ENCODE measurements at places on chromosomes 4 and X.

DNA sequence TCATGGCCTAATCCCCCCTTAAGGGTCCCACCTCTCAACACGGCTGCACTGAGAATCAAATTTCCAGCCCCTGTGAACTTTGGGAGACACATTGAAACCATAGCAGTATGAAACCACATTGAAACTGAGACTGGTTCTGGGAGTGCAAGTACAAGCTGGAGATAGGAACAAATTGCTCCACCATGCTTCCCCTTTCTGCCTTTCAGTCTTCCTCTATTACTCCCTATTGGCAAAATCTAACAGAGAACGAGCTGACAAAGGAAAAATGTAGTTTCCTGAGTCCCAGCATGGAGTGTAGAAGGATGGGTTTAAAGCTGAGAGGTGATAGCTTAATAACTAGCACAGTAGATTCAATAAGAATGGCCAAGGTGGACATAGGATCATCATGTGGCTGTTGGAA lies 161.7 kb upstream of the RPL34 start:
- DNase-seq = no peak

DNA sequence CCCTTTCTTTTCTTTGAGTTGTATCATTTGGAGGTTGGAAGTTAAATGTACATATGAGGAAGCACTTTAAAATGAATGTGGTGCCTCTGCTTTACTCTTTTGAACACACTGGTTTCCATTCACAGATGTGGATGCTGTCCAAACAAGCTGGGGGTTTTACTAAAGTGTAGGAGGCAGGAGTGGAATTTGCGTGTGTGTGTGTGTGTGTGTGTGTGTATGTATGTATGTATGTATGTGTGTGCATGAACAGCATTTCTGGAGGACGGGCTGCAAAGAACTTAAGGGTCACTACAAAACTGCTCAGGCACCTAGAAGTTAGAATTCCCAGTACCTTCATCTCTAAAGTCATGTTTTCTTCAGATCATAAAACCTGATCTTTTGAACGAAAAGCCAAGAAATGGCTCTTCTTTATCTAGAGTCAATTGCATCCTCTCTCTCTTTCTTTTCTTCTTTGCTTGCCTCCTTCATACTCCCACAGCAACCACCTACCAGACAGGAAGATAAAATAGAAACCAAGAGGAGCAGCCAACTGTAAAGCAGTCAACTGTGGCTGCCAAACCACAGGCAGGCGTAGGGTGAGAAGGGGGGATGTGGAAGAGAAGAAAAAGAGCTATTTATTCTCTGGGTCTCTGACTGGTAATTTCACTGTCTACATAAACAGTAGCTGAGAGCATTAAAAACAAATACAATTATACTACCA lies 177.0 kb upstream of the RASGEF1B start:
- no peak for DNase-seq

GRCh38 chr4:168919706-168920324 lies 90.2 kb downstream of the CBR4 start:
- no peak for DNase-seq

GRCh38 chr4:168883513-168883912 lies 126.5 kb downstream of the CBR4 start:
- DNase-seq = no peak

- no peak for DNase-seq
Measured at GRCh38 chr4:154616287-154616686, 3.8 kb upstream of the FGG start.

DNA sequence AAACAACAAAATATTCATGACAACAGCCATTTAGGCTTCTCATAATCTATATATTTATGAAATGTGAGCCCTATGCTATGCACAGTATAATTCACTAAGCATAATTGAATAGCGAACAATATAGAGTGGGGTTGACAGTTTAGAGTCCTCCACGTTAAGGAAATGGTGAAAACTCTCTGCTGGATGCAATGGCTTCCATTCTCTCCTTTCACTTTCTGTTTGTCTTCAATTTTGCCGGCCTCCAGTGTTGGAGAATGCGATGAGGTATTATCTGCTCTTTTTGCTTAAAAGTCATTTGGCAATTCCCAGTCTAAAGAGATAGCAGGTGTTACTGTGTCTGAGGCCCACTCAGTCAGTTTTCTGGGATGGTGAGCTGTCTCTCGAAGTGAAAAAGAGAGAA lies 52.1 kb downstream of the NPY5R start:
- DNase-seq = no peak

DNA sequence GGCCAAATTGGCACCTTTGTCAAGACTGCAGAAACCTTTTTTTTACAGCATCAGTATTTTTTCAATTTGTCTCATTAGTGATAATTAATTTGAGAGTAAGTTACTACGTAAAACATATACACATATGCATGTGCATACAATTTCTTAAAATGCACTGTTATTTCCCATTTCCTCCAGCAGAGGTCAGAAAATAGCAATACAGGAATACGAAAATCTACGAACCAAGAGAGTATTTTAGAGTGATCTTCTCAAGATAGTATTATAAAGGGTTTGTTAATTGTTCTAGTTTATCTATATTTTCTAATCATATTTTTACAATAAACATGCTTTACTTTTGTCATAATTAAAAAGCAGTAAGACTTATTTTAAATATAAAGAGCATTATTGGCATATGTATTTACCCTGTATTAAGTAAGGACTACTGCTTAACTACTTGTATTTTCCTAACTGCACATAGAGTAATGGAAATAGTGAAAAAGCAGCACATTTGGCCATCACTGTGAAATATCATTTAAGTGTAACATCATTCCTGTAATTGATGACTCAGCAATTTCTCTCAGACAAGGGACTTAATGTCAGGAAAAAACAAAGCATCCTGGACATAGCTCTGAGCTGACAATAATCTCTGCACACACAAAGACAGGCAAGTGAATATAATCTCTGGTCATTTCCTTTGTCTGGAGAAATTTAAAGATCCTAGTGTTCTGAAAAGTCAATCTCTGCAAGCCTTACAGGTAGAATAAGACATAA lies 45.6 kb downstream of the MAOB start:
- peak; percentile 2 for DNase-seq

- DNase-seq = no peak
Measured at GRCh38 chr4:19300213-19300612, 951.5 kb upstream of the SLIT2 start.

DNA sequence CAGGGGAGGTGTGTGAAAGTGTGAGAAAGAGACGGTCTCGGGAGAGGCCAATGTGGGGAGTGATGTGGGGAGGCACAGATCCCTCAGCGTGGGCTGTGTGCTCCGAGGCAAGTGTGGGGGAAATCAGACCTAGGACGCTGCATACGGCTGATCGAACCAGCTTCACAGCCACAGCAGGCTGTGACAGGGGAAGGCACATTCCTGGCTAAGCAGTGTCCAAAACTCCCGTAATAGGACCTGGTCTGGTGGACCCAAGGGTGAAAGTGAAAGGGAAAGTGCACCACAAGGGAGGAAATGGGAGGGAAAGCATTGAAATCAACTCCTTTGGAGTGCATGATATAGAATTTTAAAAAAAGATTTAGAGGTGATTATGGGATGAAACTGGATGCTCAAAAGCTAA lies 10.9 kb upstream of the RHOXF2 start:
- DNase-seq = no peak

GRCh38 chrX:55111578-55112254 lies 22.9 kb downstream of the PAGE2 start:
- no peak for DNase-seq

DNA sequence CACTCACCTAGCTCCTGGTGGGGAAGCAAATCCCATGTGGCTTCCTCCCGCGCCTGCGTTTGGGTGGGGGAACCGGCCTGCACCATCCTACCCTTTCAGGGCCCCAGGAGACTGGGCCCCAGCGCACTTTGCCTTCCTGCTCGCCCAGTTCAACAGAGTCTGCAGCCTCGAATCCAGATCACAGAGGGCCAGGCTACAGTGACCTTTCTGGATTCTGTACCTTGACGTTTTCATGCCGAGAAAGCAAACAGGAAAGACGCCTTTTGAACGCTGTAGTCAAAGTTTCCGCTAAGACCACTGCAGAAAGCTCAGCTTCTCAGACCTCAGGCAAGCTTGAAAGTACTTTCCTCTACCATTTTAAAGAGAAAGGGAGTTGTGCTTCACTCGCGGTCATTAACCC lies 7.4 kb upstream of the BEND2 start:
- DNase-seq = no peak

DNA sequence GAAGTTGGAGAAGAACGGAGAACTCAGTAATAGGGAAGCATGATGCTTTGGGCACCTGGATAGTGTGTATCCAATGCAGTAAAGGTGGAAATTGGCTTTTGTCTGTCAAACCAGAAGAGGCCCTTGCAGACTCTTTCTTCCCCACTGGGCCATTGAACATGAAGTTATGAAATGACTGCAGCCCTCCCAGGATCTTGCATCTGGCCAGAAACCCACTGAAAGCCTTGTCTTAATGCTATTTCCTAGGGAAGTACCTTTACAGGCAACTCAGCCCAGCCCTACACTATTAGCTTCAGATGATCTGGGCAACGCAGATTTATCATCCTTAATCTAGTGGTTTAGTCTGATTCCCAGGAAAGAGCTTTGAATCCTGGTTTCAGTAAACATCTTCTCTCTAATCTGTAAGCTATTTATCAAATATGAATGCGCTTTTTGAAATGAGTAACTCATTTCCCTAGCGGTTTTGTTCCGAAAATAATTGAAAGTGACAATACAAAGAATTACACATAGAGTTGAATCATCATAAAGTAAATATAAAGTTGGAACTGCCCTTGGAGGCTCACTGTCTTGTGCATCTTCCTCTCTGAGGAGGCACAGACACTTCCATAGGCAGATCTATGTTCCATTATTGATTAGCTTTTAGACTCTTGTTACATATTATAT lies 464.1 kb downstream of the IDS start:
- no peak for DNase-seq

DNA sequence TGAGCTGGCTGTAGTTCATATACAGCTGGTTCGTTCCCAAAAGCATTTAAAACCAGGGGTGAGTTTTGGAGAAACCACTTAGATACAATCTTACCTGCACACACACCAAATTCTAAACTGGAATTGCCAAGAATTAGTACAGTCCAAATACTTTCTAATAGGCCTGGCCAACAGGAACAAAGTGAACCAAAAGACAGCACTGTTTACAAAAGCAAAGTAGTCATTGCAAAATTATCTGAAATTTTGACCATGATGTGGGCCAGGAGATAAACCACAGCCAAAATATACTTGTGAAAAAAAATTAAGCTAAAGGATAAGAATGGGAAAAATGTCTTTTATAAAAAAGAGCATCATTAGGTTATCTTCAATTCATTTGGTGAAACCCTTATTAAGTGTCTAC lies 37.9 kb upstream of the NAP1L5 start:
- no peak for DNase-seq

GRCh38 chrX:1419545-1420355 lies 27.8 kb upstream of the SLC25A6 start:
- no peak for DNase-seq

DNA sequence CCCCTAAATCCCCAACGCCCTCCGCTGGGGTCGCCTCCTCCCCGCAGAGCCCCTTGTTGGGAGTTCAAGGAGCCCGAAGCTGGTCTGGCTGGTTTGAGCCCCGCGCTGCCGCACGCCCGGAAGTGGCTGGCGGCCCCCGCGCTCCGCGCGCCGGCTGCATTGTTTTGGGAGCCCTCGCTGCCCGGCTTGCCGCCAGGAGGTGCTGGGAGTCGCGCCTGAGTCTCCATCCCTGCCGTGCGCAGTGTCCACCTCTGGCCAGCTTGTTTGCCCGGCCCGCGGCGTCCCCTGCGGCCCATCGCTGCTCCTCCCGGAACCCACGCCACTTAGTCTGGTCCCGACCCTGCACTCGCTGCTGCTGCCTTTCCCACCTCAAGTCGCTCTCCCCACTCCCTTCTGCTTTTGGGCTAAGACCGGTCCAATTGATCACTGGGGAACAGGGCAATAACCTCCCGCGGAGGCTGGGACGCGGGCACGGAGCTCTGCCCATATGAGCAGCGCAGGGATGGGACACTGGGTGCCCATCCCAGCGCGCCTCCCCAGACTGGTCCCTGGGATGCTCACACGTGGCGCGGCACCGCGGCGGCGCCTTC lies 2.2 kb upstream of the SFRP2 start:
- DNase-seq = no peak

DNA sequence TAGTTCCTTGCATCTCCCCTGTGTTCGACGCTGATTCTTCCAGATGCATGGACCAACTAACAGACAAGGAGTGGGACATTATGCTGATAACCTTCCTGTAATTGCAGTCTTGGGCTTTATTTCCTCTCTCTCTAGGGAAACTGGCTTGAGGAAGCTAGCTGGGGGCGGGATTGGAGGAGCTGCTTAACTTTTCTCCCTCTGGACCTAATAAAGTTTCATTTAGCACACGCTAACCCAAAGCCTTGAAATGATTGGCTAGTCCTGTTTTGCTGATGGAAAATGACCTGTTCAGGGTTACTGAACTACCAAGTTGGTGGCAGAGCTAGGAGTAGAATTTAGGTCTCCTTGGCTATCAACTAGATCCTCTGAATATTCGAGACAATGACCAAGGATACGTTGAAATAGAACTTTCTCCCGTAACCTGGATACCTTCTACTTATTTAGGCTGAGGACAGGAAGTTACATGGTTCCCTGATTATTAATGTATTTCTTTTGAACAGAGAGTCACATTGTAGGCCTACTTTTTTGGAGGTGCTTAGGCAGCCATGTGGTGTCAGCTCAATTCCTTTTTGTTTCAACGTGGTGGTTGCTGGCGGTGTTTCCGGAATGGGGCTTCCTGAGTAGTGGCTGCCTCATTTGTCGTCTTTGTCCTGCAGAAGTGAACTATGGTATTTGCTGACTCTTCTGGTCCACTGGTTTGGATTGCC lies 2.0 kb downstream of the PGK1 start:
- no peak for DNase-seq

GRCh38 chr4:151864068-151864467 lies 103.3 kb upstream of the GATB start:
- no peak for DNase-seq

All from hematopoietic multipotent progenitor cell treated with erythropoietin and hydrocortisone succinate and interleukin-3 and kit ligand, for 15 days (in vitro differentiated cells).